ENCODE measurements at places on chromosomes 5 and 9.

- DNase-seq, result no peak
Measured at GRCh38 chr5:35443803-35444595, 173.7 kb upstream of the SPEF2 start.

GRCh38 chr9:96487949-96488348 is 38.0 kb downstream of the HABP4 start:
- DNase-seq, result no peak

- no peak for DNase-seq
Measured at GRCh38 chr5:179313849-179314521, 31.3 kb downstream of the ADAMTS2 start.

DNA sequence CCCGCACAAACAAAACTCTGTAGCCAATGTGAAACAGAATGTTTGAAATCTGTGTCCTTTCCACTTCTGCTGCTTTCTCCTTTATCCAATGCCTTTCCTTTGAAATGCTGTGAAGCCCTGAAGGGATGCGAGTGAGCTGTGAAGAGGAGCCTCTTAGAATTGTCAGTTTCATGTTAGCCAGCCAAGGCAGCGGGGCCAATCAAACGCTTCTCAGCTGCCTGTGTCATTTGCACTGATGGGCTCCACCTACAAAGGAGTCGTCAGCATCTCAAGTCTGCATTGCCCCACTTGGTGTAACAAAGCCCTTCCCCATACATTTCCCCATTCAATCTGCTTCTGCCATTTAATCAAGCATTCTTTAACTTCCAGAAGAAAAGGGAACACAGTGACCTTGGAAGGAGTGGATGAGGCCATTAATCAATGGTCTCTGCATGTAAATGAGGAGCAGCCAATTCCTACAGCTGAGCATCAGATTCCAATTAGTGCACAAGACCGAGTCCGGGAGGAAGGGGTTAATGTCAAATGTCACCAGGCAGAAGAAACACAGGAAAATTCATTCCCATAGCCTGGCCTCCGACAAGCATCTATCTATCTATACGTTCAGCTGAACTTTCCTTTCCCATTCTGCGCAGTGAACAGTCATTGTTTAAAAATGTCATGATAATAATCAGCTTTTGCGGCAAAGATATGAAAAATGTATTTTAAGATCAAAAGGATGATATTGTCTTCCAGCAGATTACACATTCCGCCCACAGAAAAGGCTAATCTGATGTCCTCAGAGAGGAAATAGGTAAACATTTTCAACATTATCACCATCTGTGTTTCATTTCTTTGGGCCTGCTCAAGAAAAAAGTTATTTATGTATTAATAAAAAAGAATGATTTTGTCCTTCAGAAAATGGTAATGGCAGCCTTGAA is 154.6 kb downstream of the FSTL4 start:
- DNase-seq, result no peak

- DNase-seq, result no peak
Measured at GRCh38 chr9:4984171-4984620, 876 bp upstream of the JAK2 start.

GRCh38 chr9:74760031-74760700 is 127.6 kb downstream of the TRPM6 start:
- no peak for DNase-seq

DNA sequence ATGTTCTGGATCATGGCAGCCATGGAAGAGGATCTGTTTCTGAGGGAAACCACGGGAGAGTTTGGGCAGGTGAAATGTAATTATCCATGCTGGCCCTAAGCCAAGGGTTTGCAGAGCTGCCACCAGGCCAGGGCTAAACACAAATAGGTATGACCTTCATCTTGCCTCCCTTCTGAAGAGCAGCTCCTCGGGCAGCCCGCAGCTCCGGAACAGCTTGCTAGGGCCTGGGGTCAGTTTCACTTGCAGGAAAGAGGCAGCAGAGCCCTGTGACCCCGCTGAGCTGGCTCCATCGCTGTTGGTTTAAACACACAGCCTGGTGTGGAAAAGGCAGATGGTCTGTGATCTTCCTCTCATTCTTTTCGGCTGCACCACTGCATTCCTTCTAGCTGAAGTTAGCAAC is 141.4 kb downstream of the TMEM38B start:
- no peak for DNase-seq

DNA sequence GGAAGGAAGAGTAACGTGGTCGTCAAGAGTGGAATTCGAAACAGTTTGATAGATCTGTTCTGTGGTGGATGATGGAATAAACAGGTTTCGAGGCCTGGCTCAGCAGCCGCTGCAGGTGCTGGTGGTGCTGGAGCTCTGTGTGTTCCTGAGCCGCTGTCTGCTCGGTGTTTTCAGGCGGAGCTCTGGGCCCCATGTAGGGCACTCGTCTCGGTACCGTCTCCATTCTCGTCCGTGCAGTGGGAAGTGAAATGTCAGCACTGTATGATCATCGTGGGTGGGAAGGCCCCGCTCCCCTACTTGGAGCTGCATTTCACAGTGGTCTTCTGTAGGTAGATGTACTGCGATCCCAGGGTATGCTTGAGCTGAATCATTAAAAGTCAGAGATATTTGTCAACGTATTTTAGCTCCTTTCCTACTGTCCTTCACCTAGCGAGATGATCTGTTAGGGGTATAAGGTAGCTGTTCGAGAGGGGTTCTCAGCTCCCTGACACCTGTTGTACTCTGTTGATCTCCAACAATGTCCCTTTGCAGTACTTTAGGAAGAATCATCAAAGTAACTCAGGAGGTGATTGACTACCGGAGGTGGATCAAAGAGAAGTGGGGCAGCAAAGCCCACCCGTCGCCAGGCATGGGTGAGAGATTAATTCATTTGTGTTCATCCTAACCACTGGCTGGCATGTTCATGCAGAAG is 35.9 kb downstream of the TENT4A start:
- DNase-seq, result no peak

DNA sequence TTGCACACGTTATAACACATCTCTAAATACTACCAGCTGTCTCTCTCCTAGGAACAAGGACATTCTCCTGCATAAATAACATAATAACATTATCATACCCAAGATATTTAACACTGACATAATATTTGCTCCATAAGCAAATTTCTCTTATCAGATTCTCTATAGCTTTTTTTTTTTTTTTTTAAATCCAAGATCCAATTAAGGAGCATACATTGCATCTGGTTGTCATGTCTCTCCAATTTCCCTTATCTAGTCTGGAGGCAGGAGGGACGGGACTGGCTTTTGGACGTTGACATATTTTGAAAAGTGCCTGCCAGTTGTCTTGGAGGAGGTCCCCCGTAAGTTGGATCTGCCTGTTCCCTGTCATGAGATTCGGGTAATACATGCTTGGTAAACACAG is 76.6 kb downstream of the RAPGEF1 start:
- no peak for DNase-seq

GRCh38 chr9:228929-229695 is 14.4 kb downstream of the DOCK8 start:
- DNase-seq, result no peak

DNA sequence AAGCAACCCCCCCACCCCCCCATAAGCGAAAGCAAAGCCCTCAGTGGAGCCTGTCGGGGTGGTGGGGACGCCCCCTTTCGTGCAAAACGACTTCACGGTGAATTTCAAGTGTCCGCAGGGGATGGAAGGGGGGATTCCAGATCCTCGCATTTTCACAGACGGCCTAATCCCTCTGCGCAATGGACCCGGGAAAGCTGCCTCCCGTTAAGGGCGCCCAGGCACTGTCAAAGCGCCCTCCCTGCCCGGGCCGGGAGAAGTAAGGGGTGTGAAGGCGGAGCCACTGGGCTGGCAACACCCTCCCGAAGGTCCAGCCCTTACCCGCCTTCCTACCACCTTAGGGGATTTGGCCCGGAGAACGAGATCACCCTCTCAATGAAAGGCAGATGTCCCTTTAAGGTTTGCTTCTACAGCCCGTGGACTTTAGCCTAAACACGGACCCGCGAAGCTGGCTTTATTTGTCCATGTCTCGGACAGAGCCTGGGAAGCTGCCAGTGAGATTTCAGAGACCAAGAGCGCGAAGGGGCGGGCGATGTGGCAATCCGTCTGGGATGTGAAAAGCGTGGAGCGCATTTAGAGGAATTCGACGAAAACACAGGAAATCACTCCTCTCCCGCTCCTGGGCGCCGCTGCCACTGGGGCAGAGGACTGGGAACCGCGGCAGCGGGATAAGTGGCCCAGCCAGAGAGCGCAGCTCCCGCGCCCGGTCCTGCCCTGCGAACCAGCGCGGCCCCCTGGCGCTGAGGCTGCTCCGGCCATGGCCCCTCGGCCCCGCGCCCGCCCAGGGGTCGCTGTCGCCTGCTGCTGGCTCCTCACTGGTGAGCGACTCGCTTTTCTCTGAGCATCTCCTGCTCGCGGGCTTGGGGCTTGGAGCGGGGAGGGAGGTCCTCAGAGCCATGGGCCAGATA is at the start of the genes ITGA1 and PELO:
TSS of gene ITGA1 (plus strand) at position 317 of the 905 bp plus-strand sequence. CDS start at position 755, 438 bp downstream.
TSS of gene PELO (plus strand) at position 317 of the 905 bp plus-strand sequence. CDS start 12,479 bp downstream, outside the sequence.
- peak; percentile 71 for DNase-seq

DNA sequence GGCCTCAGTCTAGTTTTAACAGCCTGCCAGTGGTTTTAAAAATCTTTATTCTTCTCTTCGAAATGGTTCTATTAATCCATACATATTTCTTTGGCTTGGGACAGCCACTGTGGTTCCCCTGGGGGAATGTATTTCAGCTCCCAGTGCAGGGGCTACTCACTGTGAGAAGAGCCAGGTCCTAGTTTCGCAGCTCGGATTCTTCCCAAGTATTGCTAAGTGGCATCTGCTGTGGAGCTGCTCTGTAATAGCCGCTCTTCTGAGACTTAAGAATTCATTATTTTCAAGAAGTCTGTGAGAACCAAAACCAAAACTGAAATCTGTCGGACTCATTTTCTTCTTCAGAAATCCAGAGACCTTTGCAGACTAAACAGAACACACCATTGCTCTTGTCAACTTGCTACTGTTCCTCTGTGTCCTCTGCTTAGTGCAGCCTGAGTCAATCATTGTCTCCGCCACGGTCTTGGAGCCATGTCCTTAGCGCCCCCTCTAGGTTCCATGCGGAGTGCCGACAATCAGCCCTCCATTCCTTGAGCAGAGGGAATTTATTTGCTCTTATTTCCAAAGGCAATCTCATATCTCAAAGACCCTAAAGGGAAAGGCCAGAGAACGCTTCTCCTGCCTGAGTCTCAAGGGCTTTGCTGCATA is 478.2 kb downstream of the SPATA31D1 start:
- no peak for DNase-seq

DNA sequence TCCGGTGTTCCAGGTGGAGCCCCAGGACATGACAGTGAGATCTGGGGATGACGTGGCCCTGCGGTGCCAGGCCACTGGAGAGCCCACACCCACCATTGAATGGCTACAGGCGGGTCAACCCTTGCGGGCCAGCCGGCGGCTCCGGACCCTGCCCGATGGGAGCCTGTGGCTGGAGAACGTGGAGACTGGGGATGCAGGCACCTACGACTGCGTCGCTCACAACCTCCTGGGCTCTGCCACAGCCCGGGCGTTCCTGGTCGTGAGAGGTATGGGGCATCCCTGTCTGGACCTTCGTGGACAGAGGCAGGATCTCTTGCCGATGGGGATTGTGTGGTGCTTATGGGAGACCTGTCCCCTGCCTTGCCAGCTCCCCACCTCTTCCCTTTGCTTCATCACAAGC is 26.0 kb upstream of the ASS1 start:
- no peak for DNase-seq

DNA sequence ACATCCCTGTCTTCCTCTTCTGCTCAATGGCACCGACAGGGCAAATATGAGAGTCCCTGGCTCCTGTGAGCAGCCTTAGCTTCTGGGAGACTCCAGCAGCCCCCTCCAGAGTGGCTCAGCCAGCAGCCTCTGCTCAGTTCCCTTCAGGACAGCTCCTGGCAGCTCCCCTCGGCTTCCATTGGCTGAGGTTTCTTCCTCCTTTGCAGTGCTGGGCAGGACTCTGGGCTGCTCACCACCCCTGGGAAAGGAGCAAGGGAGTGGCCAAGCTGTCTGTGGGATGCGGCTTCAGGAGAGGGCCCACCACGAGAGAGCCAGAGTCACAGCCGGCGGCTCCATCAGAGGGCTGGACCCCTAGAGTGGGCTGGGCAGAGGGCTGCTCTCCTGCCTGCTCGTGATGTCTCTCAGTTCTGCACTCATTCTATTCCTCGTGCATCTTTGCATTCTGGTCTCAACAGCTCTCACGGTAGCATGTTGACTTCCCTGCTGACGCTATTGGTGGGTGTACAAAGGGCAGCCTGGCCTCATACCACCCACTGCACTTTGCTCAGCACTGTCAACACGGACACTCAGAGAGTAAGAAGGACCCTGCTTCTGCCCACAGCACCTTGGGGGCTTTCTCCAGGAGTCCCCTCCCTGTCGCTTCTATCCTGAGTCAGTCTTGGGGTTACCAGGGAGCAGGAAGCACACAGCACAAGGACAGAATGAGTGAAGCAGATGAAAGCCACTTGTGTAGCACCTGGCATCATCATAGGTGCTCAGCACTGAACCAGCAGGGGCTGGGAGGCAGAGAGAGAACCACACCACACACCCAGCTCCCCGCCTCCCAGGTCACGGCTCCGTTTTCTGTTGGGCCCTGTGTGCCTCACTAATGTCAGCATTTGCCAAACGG is 80.9 kb upstream of the ALDH1B1 start:
- no peak for DNase-seq

DNA sequence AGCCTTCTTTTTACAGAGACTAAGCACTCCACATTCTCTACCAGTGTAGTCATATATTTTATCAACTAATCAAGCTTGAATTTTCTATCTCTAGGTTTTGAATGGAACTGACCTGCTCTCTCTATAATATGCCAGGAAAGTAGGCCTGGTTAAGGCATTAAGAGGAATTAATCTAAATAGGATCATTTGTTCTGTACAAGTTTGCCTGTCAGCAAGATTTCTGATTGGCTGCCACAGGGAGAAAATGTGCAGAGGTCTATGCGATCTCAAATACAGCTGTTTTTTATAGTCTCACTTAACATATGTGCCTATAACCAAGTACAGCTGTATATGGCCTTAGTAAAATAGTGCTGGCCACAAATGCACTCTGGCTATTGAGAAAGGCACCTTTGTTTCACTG is 418.8 kb downstream of the KDM4C start:
- DNase-seq, result no peak

DNA sequence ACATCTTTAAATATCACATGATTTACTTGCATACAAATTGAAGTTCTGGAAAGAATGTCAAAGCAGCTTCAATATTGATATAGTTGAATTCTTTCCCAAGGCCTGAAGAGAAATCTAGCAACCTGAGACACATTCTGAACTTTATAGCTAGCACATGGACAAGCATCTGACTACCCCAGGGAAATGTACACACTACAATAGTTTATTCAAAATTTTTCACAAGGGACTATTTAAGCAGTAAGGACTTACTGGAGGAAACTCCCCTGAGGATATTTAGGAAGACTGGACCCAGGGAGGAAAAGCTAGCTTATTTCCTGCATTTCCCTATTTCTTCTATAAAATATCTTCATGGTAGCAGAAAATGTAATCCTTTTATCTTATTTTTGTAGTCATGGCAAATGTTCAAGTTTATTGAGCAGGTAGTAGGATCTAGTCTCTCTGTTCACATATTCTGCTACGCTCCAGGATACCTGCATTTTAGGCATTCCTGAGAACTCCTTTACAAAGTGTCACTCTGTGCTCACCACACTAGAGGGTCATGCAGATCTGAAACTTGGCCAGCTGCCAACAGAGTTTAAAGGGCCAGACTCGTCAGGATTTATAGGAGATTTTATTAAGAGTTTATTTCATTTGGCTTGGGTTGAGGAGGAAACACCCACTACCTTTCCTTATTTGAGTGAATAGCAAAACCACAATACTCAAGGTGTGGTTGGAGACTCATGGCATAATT is 348.4 kb upstream of the FTMT start:
- DNase-seq, result no peak

GRCh38 chr5:138981586-138981985 is 106.5 kb upstream of the LRRTM2 start:
- no peak for DNase-seq

All from GM10248 (cell line).